Epithelial cell of esophagus (primary cell): ENCODE measurements at places on chromosomes 16 and 17.

DNA sequence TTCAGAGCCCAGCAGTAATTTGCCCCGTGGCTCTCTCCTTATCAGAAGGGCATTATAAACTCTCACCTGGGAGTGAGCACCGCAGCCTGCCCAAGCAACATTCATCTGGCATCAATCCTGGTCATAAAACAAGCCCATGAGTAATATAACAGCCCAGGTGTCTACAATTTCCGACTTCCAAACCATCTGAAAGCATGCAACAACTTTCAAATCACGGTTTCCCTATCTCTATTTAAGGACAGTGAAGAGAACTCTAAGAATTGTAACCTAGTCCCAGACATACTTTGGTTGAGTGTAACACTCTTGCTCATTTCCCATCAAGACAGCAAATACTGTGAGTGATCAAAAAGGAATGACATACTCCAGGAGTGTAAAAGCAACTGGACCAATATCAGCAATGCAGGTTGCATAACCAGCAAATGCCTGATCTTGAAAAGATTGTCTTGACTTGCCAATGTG lies 487.4 kb upstream of the SOX9 start:
- DNase-seq = peak; percentile 98

DNA sequence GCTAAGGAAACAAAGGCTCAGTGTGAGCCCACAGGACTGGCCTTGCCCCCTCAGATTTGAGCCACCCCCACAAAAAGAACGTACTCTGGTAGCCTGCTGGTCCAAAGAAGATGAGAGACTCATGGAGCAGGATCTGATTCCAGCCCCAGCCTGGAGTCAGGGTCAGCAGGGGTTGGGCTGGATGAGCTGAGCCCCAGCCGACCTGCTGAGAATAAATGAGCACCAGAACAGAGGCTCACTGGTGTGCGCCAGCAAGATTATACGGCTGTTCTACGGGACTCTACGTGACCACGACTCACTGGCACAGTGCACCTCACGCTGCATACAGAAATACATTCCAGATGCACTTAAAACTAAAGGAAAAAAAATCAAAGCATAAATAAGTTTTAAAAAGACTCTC lies 186.0 kb upstream of the RPL38 start:
- DNase-seq = no peak

- DNase-seq = peak; percentile 40
These were observed 4.4 kb downstream of the KDM6B start for GRCh38 chr17:7838090-7839075.

- no peak for DNase-seq
These were observed 5.2 kb downstream of the MYO1D start for GRCh38 chr17:32871746-32872145.

GRCh38 chr17:44672479-44673093 lies 16.3 kb downstream of the MEIOC start:
- peak; percentile 32 for DNase-seq

GRCh38 chr17:21381076-21381706 lies 5.0 kb downstream of the KCNJ12 start:
- DNase-seq = no peak

- DNase-seq = no peak
These were observed 41.5 kb upstream of the SLC47A1 start for GRCh38 chr17:19492141-19492540.

- DNase-seq = no peak
These were observed 139.7 kb upstream of the CIBAR2 start for GRCh38 chr16:85252014-85252413.

GRCh38 chr16:15741207-15741871 lies 91.3 kb downstream of the NDE1 start:
- DNase-seq = no peak

DNA sequence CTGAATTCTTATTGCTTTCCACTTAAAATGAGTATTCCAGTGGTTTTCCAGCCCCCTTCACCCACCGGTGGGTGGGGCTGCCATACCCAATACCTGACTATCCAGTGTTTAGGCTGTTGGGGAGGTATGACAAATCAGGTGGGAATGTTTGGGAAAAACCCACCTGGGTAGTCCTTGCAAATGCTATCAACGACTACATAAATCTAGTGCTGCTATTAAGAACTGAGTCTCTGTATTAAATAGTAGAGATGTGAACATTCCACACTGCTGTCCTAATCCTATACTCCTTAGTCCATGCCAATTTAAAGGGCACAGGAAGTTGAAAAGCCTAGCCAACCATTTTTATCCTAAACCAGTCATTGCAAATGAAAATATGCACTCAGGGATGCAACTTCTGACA lies 126.6 kb downstream of the AXIN2 start:
- no peak for DNase-seq

DNA sequence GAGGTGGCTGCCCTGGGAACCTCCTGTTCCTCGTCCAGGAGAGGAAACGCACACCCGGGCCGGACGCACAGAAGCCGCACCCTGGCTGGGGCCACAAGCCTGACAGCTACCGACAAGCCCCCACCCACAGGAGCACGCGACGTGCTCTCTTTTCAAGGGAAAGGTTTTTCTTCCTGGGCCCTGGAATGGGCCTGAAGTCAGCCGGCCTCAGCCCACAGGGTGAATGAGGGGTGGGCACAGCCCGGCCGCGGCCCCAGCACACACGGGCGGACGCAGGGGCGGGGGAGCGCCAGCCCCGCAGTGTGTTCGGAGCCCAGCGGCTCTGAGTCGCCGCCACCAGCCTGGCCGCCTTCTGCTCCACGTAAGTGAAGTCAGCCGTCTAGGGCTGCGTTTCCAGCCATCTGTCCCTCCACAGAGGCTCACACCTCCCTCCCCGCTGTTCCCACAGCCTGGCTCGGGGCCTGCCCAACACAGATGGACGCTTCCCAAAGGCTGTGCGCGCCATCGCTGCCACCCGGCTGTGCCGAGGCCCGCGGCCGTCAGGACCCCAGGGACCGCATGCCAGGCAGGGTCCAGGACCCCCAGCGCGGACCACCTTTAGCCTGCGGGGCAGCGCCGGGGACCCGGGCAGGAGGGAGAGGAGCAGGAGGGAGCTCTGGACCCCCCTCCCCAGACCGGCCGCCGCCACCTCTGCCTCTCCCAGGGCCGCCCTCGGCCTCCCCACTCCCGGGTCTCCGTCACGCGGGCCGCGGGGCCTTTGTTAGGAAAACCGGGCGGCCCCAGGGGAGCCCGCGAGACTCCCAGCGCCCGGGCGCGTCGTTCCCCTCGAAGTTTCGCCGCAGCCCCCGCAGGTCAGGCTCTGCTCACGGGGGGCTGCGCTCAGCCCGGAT lies 36.8 kb downstream of the CBFA2T3 start:
- DNase-seq = no peak

DNA sequence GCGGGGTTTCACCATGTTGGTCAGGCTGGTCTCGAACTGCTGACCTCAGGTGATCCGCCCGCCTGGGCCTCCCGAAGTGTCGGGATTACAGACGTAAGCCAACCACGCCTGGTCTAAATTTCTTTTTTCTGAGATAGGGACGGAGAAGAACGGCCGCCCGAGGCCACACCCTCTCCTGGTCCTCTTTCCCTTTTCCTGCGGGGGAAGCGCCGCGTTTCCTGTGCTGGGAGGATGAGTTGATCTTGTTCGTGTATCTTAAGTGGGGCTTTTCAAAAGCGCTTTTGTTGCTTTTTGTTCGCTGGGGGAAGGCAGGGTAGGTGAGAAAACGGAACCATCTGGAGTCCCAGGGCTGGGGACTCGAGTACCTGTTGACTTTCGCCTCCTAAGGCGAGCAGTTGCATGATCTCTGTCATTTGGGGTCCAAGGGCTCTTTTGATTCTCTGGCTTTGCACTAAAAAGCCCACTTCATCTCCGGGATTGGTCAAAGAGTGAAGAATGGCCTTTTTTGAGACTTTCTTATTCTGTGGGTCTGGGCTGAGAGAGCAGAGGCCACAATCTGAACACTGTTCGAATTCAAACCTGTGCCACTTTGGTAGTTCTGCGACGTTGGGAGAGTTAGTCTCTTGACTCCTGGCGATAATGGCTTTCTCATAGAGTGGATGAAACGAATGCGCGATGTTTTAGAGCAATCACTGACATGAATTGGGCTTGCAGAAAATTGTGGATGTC lies 1.3 kb downstream of the FUS start:
- peak; percentile 51 for DNase-seq

DNA sequence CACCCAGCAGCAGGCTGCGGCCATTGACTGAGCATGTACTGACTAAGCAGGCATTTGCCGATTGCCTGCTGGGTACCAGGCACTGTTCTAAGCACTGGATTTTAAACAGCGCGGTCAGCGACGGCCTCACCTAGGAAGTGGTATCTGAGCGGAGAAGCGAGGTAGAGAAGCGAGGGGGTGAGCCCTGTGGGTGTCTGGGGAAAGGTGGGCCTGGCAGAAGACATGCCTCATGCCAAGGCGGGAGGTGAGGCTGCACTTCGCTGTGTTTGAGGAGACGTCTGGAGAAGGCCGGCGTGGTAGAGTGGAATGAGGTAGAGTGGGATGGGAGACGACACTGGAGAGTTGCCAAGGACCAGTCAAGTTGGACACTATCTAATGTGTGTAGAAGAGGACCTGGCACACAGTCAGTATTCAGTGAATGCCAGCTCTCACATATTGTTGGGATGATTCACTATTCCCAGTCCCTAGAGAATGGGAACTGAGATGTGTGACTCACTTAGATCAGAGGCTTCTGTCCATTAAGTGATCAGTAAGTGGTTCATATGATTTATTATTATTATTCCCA lies 14.4 kb downstream of the SYCE1L start:
- DNase-seq = peak; percentile 95

- peak; percentile 22 for DNase-seq
These were observed 2.0 kb downstream of the RGS11 start for GRCh38 chr16:273547-274421.

DNA sequence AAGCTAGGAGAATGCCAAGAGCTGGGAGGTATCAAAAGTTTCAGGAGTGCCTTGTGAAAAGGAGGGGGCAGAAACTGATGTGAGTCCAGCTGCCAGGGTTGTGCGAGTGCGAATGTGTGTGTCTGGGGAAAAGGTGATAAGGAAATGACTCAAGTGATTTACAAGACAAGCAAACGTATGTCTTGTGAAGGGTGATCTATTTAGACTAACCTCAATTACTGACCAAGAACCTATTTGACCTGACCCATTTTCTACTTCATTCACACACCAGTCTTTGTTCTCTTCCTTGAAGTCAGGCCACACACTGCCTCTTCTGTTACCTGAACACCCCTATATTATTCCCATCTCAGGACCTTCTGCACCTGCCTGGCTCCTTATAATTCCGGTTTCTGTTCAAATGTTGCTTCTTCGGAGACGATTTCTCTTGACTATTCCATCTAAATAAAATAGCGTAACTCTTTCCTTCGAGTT lies 1.0 kb downstream of the GDE1 start:
- DNase-seq = peak; percentile 55

- no peak for DNase-seq
These were observed 317.4 kb upstream of the TNRC6C start for GRCh38 chr17:77640916-77641605.

DNA sequence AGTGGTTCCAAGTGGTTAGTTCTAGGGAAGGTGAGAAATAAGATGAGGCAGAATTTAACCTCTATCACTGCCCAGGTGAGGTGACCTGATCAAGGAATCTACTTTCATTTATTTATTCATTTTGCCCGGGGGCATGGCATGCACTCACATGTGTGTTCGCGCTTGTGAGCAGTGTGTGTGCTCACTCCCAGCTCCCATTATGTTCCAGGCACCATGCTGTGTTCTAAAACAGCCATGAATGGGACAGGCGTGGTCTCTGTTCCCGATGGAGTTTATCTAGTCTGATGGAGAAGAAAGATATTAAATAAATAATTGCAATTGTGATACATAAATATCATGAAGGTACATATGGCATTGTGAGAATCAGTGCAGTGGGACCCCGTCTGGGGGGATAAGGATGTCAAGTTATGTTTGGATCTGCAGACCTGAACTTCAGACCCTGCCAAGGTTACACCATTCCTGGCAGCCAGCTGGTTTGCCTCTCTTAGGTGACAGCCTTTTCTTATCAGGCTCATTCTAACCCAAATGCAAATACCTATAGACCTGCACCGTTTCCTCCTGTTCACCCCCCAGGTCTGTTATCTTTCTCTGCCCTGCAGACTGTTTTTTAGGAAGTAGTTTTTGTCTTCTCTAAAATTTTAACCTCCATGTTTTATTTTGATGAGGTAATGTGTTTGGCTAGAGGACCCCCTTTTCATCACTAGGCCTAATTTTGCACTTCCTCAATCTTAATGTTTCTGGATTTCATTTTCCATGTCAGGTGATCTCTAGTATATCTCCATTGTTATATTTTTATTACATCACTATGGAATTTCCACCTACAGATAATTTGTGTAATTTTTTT lies 11.8 kb downstream of the CYB5B start:
- no peak for DNase-seq

DNA sequence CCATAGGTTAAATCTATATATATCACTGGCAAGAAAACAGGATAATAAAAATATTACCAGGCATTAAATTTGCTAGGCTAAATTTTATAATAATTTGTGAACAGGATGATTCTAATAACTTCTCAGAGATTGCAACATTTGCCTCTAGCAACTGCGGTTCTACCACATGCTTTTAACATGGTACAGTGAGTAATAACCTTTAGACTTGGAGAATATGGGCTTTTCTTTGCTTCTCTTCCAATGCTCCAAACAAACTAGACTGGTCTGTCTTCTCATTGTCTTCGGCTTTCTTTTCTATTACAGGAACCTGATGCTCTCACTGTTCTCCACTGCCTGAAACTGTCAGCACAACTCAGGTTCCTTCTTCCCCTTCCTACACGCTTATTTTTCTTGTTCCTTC lies 80.6 kb downstream of the CA4 start:
- DNase-seq = peak; percentile 34

DNA sequence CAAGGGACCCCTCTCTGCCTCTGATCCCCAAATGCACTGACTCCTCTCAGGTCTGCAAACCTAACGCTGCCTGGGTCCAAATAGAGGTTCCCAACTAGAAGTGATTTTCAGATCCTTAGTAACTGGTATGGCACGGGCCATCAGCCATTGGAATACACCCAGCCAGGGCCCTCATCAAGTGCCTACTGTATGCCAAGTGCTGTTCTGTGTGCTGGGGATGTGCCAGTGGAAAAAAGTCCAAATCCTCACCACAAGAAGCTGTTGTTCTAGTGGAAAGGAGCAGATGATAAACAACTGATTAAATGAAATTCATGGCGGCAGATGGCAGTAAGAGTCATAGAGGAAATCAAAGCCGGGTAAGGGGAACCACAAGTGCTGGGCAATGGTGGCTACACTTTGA lies 57.2 kb upstream of the MED9 start:
- no peak for DNase-seq

GRCh38 chr17:62880120-62880519 lies 72.0 kb upstream of the MARCHF10 start:
- DNase-seq = no peak

- no peak for DNase-seq
These were observed 94.9 kb downstream of the SLC39A11 start for GRCh38 chr17:72997559-72997958.

- no peak for DNase-seq
These were observed 1.7 kb downstream of the SLC25A10 start for GRCh38 chr17:81713556-81714411.
